ENCODE measurements at places on chromosomes 3 and 15. TPM values are rescaled to one million over a fixed set of nuclear protein-coding genes. Genes with fewer than 3 reads are reported as not detected.

The TSEN2 gene
- total RNA-seq = 14.0 TPM

The SHC4 gene
- total RNA-seq = 0.21 TPM

The FGF7 gene
- total RNA-seq = not detected

The ROPN1 gene
- total RNA-seq = not detected

The ANKUB1 gene
- total RNA-seq = not detected

The PXYLP1 gene
- total RNA-seq = 8.4 TPM

- no peak for DNase-seq
Observed at GRCh38 chr15:26870346-26870745, 3.5 kb downstream of the GABRA5 start.

DNA sequence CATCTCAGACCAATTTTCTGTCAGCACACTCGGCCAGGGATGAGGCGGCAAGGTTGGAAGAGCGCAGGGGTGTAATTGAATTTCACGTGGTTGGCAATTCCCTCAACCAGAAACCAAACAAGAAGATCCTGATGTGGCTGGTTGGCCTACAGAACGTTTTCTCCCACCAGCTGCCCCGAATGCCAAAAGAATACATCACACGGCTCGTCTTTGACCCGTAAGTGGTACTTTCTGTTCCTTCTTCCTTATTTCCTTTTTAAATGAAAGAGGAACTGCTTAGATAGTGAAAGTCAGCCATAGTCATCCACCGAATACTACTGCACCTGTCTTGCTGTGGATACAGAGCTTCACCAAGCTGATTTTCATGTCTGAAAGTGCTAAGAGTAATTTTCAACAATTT is 60.1 kb downstream of the SGO1 start:
- no peak for DNase-seq

DNA sequence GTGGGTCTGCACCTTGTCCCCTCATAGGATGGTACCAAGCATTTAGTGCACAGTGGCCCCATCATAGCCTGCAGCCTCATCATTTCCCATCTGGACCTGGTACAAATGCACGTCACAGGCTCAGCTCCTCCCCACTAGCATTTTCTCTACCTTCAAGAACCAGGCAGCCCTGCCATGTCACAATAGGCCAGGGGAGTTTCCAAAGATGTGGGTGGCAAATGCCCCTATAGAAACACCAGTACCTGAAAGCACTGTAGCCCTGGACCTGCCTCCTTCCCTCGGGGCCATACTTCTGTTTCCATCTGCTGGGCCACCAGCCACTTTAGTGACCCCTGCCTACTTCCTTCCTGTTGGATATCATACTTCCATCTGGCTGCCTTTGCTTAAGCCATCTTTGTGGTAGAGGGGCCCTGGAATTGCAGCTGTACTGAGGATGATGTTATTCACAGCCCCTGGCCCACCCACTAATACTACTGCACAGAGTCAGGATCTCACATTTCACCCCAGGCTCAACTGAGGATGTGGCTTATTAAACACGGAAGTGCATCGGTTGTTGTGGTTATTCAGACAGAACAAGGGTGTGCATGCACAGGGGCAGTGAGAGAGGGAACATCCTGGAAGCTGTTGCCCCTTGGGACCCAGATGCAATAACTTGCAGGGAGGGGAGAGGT is 3.8 kb downstream of the TCTA start:
- peak; percentile 90 for DNase-seq

- DNase-seq = no peak
Observed at GRCh38 chr3:145070795-145071194, 1090.2 kb downstream of the PLOD2 start.

DNA sequence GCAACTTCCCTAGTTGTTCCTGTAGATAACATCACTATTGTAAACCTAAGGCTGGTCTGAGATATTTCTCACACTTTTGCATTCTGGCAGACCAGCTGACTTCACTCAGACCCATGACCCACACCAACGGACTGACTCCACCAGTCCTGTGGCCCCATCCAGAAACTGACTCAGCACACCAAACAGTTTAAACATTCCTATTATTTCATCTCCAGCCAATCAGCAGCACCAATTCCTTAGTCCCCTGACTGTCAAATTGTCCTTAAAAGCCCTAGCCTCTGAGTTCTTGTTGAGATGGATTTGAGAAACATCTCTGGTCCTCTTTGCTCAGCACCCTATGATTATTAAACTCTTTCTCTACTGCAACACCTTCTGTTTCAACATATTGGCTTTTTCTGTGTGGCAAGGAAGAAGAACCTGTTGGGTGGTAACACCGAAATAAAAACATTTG is 12.2 kb upstream of the IDH2 start:
- no peak for DNase-seq

DNA sequence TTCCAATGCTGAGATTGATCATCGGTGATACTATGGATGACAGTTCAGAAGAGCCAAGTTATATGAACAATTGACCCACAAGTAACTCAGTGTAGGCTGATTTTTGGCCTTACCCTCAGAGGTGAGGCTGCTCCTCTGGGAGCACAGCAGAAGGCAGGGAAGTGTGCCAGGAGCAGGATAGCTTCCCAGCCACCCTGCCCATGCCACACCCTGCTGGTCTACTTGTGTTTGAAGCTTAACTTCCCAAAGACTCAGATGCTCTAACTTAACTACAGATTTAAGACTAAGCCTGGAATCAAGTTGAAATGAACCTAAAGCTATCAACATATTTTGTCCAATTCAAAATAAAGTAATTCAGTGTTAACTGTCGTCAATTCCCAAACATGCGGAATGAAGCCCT is 77.5 kb downstream of the BOC start:
- no peak for DNase-seq

GRCh38 chr3:129268396-129268795 is 10.3 kb upstream of the HMCES start:
- no peak for DNase-seq

GRCh38 chr3:134485075-134485717 is 589 bp downstream of the ANAPC13 start:
- peak; percentile 37 for DNase-seq

GRCh38 chr15:35458176-35458856 is 87.6 kb downstream of the DPH6 start:
- DNase-seq = no peak

- no peak for DNase-seq
Observed at GRCh38 chr3:106367496-106367895, 498.7 kb upstream of the CBLB start.

DNA sequence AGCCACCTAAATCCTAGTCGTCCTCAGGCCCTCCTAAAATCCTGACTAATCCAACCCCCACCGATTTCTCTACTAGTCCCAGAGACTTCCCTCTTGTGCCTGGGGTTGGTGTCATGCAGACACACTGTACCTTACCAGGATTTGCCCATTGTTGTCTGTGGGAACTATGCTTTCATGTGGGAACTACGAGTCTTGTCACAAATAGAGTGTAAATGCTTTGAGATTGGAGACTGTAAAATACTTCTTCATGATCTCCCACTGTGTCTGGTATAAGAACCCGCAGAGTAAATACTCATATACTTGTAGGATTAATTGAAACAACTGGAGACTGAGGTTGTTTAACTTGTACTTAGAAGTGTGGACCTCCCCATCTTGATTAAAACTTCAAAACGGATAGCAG is 11.2 kb downstream of the B3GNT5 start:
- no peak for DNase-seq

GRCh38 chr3:171847133-171847532 is 4.0 kb downstream of the TMEM212 start:
- no peak for DNase-seq

DNA sequence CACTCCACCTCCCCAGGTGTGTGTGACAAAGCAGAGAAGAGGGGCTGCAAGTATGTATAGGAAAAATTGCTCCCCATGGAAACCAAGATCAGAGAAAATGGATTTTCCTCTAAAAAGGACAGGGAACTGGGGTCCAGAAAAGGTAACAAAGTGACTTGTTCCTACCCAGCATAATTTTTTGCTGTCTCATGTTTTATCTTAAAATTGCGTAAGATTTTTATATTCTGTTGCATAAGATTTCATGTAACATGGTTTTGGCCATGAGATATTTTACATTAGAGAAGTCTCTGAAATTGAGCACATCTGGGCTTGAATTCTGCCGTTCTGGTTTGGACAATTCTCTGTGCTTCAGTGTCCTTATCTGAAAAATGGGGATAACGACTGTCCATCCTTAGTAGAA is 335.7 kb upstream of the RORA start:
- no peak for DNase-seq

DNA sequence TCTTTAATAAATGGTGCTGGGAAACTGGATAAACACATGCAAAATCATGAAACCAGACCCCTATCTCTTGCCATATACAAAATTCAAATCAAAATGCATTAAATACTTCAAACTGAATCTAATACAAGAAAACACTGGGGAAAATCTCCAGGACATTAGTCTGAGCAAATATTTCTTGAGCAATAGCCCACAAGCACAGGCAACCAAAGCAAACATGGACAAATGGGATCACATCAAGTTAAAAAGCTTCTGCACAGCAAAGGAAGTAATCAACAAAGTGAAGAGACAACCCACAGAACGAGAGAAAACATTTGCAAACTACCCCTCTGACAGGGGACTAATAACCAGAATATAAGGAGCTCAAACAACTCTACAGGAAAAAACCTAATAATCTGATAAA is 6.3 kb downstream of the ANKRD28 start:
- DNase-seq = no peak

GRCh38 chr3:171454041-171454440 is 6.2 kb downstream of the TNIK start:
- no peak for DNase-seq

Measured in activated naive CD4-positive, alpha-beta T cell treated with anti-CD3 and anti-CD28 coated beads for 36 hours (primary cell).